ENCODE measurements at places on chromosomes 1 and 21. TPM values are rescaled to one million over a fixed set of nuclear protein-coding genes. Genes with fewer than 3 reads are reported as not detected.

- DNase-seq: no peak
Measured at GRCh38 chr1:48851638-48852037, 74.9 kb upstream of the BEND5 start.

GRCh38 chr1:236064674-236065508 lies at the start of gene NID1:
TSS of gene NID1 (minus strand) at chr1:236065090. CDS start at chr1:236065079, 11 bp downstream.
- DNase-seq: no peak

GRCh38 chr1:229869687-229870086 lies 197.4 kb upstream of the GALNT2 start:
- DNase-seq: no peak

- DNase-seq: no peak
Measured at GRCh38 chr1:227903614-227904501, 43.9 kb downstream of the WNT9A start.

DNA sequence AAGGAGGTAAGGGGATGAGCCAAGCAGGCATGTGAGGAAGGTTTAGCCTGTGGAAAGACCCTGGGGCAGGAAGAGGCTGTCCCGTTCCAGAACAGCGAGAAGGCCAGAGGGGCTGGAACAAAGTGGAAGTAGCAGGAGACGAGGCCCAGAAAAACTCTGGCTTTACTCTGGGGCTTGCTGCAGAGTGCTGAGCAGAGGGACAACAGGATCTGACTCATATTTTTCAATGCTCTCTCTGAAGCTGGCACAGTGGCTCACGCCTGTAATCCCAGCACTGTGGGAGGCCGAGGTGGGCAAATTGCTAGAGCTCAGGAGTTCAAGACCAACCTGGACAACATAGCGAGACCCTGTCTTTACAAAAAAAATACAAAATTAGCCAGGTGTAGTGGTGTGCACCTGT lies 52.4 kb upstream of the PAX7 start:
- no peak for DNase-seq

GRCh38 chr21:15208786-15209185 lies 144.0 kb upstream of the NRIP1 start:
- DNase-seq: no peak

DNA sequence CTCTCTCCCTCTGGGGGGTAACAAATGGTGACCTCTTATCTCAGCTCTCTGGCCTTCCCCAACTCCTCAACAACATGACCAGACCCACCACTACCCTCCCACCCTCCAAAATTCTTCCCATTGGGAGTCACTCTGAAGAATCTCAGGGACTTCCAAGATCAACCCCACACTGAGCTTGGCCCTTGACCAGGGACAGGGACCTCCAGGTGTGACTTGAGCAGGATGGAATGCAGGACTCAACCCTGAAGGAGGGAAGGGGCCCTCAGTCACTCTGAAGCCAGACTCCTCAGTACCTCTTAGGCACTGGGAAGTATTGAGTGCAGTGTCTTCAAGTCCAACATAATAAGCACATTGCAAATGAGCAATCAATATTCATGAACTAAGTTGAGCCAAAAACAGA lies 1.9 kb downstream of the CASQ1 start:
- no peak for DNase-seq

GRCh38 chr21:25967901-25968438 lies 202.6 kb downstream of the APP start:
- peak; percentile 17 for DNase-seq

SYT11 gene
- total RNA-seq: 27.2 TPM

HEATR1 gene
- 18.0 TPM for total RNA-seq

SGIP1 gene
- total RNA-seq: 2.2 TPM

UCK2 gene
- total RNA-seq: 43.9 TPM

LENEP gene
- 0.54 TPM for total RNA-seq

Measured in hematopoietic multipotent progenitor cell (in vitro differentiated cells).